H9 (cell line): ENCODE measurements at places on chromosomes 1 and 21.
A peak's percentile ranks its signal among the peaks of the same experiment; 100 is the strongest.

DNA sequence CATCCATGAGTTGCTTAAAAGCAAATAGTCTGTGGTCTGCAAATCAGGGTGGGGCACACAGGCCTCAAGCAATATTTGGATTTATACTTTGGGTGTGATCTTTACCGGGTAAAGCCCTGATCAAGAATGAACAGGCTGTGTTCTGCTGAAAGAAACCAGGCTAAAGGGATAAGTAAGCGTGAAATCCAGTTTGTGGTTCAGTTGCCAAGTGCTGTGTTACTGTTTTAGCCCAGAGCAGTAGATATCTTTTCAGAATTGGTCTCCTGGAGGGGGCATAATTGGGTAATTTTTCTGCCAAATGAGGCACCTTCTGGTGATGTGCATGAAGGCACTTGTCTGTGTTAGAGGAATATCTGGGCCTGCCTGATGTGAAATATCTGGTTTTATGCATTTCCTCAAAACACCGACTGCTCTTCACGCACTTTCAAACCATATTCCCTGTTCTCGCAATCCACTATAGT, 21.4 kb downstream of the AIM2 start:
- DNase-seq: no peak
- H3K27ac ChIP-seq: no peak overlapping the region
- no peak overlapping the region for H3K4me3 ChIP-seq

- no peak for DNase-seq
- H3K4me1 ChIP-seq: no peaks in the 10 kb centered on the region
- H3K27me3 ChIP-seq: no peaks in the 10 kb centered on the region
- H3K36me3 ChIP-seq: no peaks in the 10 kb centered on the region
- H3K4me3 ChIP-seq: no peak overlapping the region
Observed at GRCh38 chr1:220974431-220974830, 95.2 kb downstream of the HLX start.

- H3K36me3 ChIP-seq: no peaks in the 10 kb centered on the region
- H3K27ac ChIP-seq: no peak overlapping the region
- no peaks in the 10 kb centered on the region for H3K4me1 ChIP-seq
- H3K4me3 ChIP-seq: no peak overlapping the region
Observed at GRCh38 chr1:170634293-170634692, 29.6 kb upstream of the PRRX1 start.

DNA sequence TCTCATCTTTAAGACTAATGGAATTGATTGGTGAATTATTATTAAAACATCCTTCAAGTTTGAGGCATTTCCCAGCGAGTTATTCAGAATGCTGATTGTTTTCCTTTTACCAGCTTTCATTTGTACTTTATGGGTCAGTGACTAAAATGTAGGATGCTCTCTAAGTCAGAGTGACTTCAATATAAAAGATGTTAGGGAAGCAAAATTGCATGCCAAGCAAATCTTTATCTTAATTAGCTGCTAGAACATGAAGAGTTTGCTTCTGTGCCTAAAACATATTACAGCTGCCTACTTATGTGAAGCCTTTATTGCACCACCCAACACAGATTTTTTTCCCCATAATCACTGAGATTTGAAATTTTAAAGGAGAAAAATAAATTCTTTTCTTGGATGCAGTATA, 79.8 kb upstream of the CYYR1 start:
- no peak overlapping the region for H3K4me3 ChIP-seq
- DNase-seq: no peak
- no peaks in the 10 kb centered on the region for H3K27me3 ChIP-seq
- H3K27ac ChIP-seq: no peak overlapping the region

DNA sequence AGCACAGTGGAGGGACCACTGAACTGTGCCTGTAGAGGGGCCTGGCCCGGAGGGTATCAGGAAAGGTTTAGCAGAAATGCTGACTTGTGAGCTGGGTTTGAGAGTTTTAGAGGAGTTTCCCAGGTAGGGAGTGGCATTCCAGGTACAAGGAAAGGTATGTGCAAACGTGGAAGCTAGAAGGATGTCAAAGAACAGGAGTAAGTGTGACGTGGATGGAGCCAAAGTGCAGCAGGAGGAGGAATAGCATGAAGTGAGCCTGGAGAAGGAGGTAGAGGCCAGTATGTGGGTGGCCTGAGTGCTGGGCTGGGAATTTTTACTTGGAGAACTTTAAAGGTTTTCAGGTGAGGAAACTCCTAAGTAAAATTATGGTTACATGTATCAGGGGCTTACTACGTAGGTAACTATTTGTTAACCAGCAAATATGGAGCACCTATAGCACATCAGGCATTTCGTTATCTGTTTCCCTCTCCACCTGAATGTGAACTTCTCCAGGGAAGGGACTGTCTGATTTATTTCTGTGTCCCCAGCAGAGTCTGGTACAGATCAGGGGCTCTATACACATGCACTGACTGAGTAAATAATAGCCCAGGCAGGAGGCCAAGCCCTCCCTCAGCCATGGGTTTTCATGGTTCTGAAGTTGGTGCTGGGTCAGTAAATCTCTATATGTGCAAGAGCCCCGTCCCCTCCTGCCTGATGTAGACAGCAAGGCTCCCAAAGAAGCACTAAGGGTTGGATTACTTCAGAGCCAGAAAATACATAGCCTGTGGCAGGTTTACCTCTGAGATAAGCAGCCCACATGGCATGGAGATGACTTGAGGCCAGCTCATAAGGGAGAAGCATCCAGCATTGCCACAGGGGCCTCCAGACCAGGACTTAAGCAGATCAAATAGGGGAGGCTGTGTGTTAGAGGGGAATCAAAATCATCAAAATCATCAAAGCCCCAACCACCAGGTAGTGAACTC, 43.4 kb downstream of the CDCP2 start:
- H3K4me3 ChIP-seq: no peak overlapping the region
- DNase-seq: no peak
- no peaks in the 10 kb centered on the region for H3K36me3 ChIP-seq
- no peak overlapping the region for H3K27ac ChIP-seq
- no peaks in the 10 kb centered on the region for H3K4me1 ChIP-seq

DNA sequence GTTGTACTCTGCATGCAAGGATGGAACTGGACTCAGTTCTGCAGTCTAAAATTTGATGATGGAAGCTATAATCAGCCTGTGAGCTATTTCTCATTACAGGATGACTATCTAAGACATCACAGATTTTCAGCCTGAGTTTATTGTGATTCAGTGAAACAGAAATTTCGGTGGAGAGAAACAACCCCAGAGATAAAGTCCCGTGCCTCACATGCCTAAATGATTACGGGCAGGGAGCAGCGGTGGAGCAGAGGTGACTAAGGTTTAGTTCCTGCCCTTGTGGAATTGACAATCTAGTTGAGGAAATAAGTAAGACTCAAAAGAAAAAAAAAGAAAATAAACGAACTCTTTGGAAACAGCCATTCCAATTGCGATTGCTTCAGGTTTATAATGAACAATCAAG, 96.9 kb downstream of the GRIK3 start:
- no peak for DNase-seq
- no peaks in the 10 kb centered on the region for H3K36me3 ChIP-seq
- no peak overlapping the region for H3K27ac ChIP-seq
- no peaks in the 10 kb centered on the region for H3K27me3 ChIP-seq

- no peaks in the 10 kb centered on the region for H3K4me1 ChIP-seq
- no peak overlapping the region for H3K4me3 ChIP-seq
- no peaks in the 10 kb centered on the region for H3K27me3 ChIP-seq
- peak; percentile 74 for DNase-seq
- no peak overlapping the region for H3K27ac ChIP-seq
- no peaks in the 10 kb centered on the region for H3K36me3 ChIP-seq
Observed at GRCh38 chr1:13950637-13951036, 250.6 kb downstream of the PRDM2 start.

DNA sequence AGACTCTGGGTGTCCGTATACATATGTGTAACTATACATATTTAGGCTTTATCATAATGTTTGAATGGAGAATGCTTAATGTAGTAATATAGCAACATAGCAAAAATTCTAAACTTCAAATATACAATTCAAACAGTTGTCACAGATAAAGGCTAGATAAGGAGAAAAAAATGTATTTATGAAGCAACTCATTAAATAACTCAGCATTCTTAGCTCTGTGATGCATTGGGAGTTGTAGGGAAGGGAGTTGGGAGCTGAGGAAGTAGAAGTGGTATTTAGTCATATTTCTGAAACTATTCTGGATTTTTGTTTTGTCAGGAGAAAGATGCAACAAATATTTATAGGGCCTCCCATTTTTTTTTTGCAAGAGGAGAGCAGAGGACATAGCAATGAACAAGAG, 197.8 kb downstream of the PBX1 start:
- peaks cover 10% of the 10 kb centered on the region; the same call in 2 of the 3 replicates for H3K36me3 ChIP-seq
- no peak for DNase-seq
- peaks cover 7% of the 10 kb centered on the region; the same call in 1 of the 2 replicates for H3K4me1 ChIP-seq
- H3K27me3 ChIP-seq: no peaks in the 10 kb centered on the region

DNA sequence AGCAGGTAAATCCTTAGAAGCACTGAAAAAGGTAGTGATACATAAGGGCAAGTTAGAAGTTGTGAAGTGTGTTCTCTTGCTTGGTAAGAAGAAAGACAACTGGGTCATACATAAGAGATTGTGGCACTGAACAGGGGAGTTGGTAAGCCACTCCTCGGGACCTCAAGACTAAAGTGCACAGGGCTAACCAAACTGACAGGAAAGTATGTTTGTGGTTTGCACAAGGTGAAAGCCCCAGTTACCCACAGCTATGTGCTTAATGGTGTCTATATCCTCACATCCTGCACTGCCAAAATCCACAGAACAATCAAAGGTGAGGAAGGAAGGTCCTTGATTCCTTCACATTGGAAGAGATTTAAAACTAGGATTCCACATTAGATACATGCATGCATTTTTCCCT, 276.5 kb downstream of the DNM3 start:
- H3K27ac ChIP-seq: no peak overlapping the region
- no peaks in the 10 kb centered on the region; the same call in 1 of the 2 replicates for H3K4me1 ChIP-seq
- H3K4me3 ChIP-seq: no peak overlapping the region
- no peaks in the 10 kb centered on the region for H3K36me3 ChIP-seq

GRCh38 chr1:43625063-43625780, 24.7 kb upstream of the KDM4A start:
- no peak overlapping the region for H3K27ac ChIP-seq
- DNase-seq: no peak
- peaks cover 40% of the 10 kb centered on the region for H3K36me3 ChIP-seq
- no peaks in the 10 kb centered on the region for H3K27me3 ChIP-seq

GRCh38 chr1:29310616-29311180, 74.4 kb downstream of the PTPRU start:
- no peaks in the 10 kb centered on the region for H3K4me1 ChIP-seq
- H3K27ac ChIP-seq: no peak overlapping the region
- no peak for DNase-seq
- no peak overlapping the region for H3K4me3 ChIP-seq
- no peaks in the 10 kb centered on the region for H3K27me3 ChIP-seq

GRCh38 chr1:56577406-56578137, 1.8 kb downstream of the PLPP3 start:
- H3K36me3 ChIP-seq: peaks cover 8% of the 10 kb centered on the region; the same call in 1 of the 2 replicates
- peaks cover 6% of the 10 kb centered on the region; the same call in 1 of the 2 replicates for H3K4me1 ChIP-seq
- no peak overlapping the region for H3K27ac ChIP-seq
- no peak for DNase-seq

DNA sequence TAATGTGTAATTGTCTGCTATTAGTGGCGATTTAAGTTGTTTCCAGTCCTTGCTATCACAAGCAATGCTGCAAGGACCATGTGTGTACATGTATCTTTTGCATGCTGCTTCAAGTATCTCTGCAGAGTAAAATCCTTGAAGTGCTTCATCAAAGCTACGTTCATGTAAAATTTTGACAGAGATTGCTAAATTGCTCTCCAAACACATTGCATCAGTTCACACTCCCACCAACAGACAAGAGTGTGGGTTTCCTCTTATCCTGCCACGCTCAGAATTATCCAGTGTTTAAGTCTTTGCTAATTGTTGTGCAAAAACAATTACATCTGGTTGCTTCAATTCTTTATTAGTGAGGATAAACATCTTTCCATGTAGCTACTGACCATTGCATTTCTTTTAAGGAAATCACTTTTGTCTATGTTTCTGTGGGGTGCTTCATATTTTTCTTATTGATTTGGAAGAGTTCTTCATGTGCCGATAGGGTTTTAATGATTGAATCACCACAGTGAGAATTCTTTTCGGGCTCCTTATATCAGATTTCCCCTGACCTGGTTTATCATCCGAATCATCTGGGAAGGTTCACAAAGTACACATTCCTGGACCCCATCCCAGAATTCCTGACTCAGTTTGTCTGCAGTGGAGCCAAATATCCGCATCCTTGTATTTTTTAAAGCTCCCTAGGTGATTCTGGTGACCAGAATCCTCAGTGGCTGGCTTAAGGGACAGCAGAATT, 56.3 kb upstream of the GALNT2 start:
- no peak overlapping the region for H3K27ac ChIP-seq
- no peaks in the 10 kb centered on the region for H3K27me3 ChIP-seq
- no peak overlapping the region for H3K4me3 ChIP-seq

DNA sequence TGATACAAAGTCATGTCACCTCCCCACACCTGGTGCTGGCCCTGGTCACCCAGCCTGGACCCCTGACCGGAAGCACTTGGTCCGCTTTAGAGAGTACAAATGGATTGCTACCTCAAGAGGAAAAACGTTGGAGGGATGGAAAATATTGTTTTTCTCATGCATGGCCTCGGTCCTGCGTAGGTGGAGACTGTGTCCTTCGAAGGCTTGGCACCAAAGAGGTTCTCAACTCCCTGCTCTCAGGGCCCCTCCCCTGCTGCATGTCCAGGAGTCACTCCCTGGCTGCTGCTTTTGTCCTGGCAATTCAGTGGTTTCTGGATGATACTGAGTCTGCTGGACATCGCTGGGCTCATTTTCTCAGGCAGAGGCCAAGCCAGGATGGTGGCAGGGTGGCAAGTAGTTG, 529.8 kb downstream of the KIF26B start:
- H3K4me1 ChIP-seq: no peaks in the 10 kb centered on the region
- H3K4me3 ChIP-seq: no peak overlapping the region
- no peak overlapping the region for H3K27ac ChIP-seq

- DNase-seq: no peak
- H3K27me3 ChIP-seq: no peaks in the 10 kb centered on the region
- H3K36me3 ChIP-seq: peaks cover 5% of the 10 kb centered on the region; the same call in 1 of the 3 replicates
Observed at GRCh38 chr1:166272155-166272554, 105.4 kb upstream of the FAM78B start.

DNA sequence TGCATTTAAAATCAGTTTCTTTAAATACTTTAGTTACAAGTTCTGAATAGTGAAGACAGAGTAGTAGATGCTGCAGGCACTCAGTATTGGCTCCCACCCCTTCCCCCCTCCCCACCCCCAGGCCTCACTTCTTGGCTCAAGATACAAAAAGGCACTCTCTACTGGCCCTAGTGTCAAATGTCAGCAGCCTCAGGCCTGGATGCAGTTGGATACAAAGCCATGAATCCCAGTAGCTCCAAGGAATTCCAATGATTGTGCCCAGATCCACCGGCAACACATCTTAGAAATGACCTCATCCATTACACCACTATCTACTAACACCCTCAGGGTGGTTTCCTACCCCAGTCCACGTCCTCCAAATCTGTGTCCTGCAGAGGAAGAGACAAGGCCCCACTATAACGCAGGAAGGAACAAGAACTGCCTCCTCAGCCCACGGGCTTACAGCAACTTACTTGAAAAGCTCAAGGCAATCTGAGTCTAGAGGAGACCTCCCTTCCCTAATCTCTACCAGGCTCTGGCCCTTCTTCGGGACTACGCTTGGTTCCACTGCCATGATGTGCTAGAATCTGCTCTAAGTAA, 17.6 kb downstream of the ACADM start:
- H3K27me3 ChIP-seq: no peaks in the 10 kb centered on the region
- no peak overlapping the region for H3K27ac ChIP-seq
